ENCODE measurements at places on chromosomes 2 and 18. TPM values are rescaled to one million over a fixed set of nuclear protein-coding genes. Genes with fewer than 3 reads are reported as not detected.

MAP3K19 gene
- polyA plus RNA-seq = not detected

ABCB11 gene
- 0.03 TPM for polyA plus RNA-seq

GRCh38 chr2:150909613-150910012 is 352.1 kb downstream of the RBM43 start:
- no peak overlapping the region for H3K4me3 ChIP-seq
- no peak for DNase-seq
- H3K27me3 ChIP-seq = no peaks in the 10 kb centered on the region
- H3K4me1 ChIP-seq = peaks cover 8% of the 10 kb centered on the region

DNA sequence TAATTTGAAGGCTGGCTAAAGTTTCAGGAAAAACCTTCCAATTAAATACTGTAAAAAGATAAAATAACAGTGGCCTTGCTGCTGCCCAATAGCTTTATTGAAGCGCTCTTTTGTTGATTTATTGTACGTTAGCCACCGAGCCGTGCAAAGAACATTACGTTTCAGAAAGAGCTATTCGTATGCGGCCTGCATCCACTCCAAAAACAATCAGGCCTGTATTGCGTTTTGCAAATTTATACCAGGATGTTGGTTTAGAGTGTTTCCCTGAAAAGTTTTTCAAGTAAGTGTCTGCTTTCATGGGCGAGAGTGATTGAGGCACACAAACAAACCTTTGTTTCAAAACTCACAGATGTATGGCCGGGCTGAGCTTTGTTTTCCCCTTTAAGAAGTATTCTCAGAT is 257.2 kb upstream of the SALL3 start:
- no peaks in the 10 kb centered on the region for H3K27me3 ChIP-seq
- H3K36me3 ChIP-seq = no peaks in the 10 kb centered on the region
- H3K27ac ChIP-seq = no peak overlapping the region
- DNase-seq = no peak
- no peak overlapping the region for H3K4me3 ChIP-seq

DNA sequence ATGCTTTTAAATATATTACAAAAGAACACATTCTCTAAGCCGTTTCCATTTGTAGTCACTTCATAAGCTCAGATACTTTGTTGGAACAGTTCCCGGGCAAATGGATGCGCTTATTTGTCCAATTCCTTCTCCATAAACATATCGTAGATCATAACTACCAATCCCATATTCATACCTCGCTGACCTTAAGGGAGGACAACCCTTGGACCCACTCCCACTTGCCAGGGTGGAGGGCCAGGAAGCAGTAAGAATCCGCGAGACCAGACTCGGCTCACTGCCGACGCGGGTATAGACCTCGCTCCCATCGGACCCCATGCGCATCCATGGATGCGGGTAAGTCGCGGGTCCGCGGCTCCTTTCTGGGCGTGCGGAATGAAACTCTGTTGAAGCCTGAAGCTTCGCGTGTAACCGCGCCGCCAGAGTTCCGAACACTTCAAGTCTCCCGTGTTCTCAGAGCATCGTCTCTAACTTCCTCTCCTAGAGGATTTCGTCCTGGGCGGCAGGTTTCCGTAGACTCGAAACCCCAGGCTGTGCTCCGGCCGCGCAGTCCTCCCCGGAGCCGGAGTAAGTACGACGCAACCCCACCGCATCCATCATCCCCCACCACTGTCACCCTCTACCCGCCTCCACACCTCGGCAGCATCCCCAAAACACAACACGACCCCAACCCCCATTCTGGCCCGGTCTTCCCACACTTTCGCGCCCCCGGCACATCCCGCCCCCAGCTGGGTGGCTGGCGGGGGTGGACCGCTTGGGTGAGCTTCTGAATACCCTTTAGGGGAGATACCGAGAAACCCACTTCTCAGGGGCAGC is 1.1 kb downstream of the DSC3 start:
- H3K27me3 ChIP-seq = no peaks in the 10 kb centered on the region
- DNase-seq = no peak
- no peaks in the 10 kb centered on the region for H3K36me3 ChIP-seq
- peak overlapping the region; percentile 98 for H3K27ac ChIP-seq

DNA sequence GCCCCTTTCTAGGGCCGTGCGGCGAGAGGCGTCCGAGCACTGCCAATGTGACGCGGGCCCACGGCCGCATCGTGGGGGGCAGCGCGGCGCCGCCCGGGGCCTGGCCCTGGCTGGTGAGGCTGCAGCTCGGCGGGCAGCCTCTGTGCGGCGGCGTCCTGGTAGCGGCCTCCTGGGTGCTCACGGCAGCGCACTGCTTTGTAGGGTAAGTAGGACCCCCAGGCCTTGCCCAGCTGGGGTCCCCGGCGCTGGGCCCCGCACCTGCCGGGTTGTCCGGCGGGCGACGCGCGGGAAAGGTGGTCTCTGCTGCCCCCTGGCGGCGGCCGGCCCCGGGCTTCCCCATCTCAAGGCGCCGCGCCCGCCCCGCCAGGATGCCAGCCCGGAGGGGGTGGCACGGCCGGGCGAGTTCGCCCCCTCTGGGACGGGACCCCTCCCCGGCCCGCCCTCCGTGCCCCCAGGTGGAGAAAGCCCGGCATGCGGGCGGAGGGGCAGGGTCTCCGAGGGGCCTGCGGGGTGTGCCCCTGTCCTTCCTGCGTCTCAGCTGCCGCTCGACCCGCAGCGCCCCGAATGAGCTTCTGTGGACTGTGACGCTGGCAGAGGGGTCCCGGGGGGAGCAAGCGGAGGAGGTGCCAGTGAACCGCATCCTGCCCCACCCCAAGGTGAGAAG is 1.9 kb downstream of the PRSS56 start:
- H3K27ac ChIP-seq = no peak overlapping the region
- peaks cover 49% of the 10 kb centered on the region for H3K27me3 ChIP-seq
- H3K36me3 ChIP-seq = no peaks in the 10 kb centered on the region
- no peaks in the 10 kb centered on the region for H3K4me1 ChIP-seq
- H3K4me3 ChIP-seq = no peak overlapping the region

GRCh38 chr2:214578442-214578841 is 167.6 kb downstream of the VWC2L start:
- no peak for DNase-seq
- no peak overlapping the region for H3K27ac ChIP-seq
- peaks cover 4% of the 10 kb centered on the region for H3K4me1 ChIP-seq
- H3K36me3 ChIP-seq = no peaks in the 10 kb centered on the region
- H3K27me3 ChIP-seq = no peaks in the 10 kb centered on the region

- H3K27ac ChIP-seq = no peak overlapping the region
- no peaks in the 10 kb centered on the region for H3K27me3 ChIP-seq
Observed at GRCh38 chr2:31810200-31810917, 200.4 kb downstream of the MEMO1 start.

DNA sequence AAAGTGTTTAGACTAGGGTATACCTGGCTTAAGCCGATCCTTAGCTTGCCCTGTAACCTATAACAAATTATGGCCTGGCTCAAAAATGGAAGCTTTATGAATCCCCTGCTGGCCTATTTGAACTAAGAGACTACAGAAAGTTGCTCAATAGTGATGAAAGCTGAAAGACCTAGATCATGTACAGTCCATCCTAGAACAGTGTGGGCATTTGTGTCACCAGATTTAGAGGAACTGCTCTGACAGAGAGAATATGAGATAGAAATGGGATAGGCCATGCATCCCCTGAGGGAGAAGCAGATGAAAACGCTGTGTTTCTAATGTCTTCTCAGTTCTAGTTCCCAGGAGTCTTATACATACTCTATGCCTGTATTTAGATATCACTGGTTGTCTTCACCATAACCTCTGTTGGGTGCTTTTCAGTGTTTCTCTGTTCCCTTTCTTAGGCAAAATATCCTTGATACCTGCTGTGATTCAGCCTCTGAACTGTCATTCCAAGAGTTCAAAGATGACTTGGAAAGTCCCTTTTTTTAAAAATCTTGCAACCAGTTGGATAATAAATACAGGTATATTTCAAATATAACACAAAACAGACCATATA is 246.9 kb upstream of the SLC39A10 start:
- no peaks in the 10 kb centered on the region for H3K36me3 ChIP-seq
- no peaks in the 10 kb centered on the region for H3K4me1 ChIP-seq
- no peak overlapping the region for H3K27ac ChIP-seq
- DNase-seq = no peak
- no peaks in the 10 kb centered on the region for H3K27me3 ChIP-seq

DNA sequence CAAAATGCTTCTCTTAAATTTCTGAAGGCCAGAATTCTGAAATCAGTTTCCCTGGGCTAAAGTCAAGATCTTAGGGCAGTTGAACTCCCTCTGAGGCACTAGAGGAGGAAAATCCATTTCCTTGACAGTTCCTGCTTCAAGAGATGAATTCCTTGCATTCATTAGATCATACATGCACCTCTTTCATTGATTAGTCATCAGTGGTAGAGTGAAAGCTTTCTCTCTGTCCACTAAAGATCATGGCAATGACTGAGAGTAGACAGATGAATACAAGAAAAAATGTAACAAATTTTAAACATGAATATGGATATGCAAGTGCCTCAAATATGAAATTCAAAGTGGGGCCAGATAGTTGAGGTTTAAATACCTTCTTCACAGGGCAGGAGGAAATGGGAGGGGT is 693.4 kb upstream of the TMEFF2 start:
- no peaks in the 10 kb centered on the region for H3K4me1 ChIP-seq
- no peak overlapping the region for H3K27ac ChIP-seq
- no peaks in the 10 kb centered on the region for H3K36me3 ChIP-seq
- no peaks in the 10 kb centered on the region for H3K27me3 ChIP-seq
- no peak overlapping the region for H3K4me3 ChIP-seq

GRCh38 chr2:210901326-210901725 is 344.9 kb downstream of the CPS1 start:
- no peaks in the 10 kb centered on the region for H3K27me3 ChIP-seq
- H3K4me3 ChIP-seq = no peak overlapping the region

- no peaks in the 10 kb centered on the region for H3K27me3 ChIP-seq
- no peak overlapping the region for H3K4me3 ChIP-seq
- no peak overlapping the region for H3K27ac ChIP-seq
Observed at GRCh38 chr2:164816046-164816445, 25.6 kb downstream of the COBLL1 start.

DNA sequence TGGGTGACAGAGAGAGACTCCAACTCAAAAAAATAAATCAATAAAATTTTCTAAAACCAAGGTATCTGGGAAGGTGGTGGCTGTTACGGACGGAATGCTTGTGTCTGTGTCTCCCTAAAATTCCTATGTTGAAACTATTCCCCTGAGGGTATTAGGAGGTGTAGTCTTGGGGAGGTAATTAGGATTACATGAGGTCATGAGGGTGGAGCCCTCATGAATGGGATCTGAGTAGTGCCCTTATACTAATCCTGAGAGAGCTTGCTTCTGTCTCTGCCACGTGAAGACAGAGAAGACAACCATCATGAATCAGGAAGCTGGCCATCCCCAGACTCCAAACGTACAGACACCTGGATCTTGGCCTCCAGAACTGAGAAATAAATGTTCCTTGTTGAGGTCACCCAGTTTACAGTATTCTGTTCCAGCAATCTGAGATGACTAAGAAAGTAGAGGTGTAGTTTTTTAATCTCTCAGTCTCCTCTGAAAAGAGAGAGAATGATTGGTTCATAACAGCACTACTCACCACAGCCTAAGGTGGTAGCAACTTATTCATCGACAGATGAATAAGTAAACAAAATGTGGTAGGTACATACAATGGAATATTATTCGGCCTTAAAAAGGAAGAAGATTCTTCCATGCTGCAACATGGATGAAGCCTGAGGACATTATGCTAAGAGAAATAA is 38.4 kb downstream of the TGFBRAP1 start:
- peaks cover 4% of the 10 kb centered on the region for H3K36me3 ChIP-seq
- H3K4me3 ChIP-seq = no peak overlapping the region
- H3K27ac ChIP-seq = peak overlapping the region; percentile 68
- peaks cover 19% of the 10 kb centered on the region for H3K4me1 ChIP-seq
- H3K27me3 ChIP-seq = no peaks in the 10 kb centered on the region
- DNase-seq = peak; percentile 73

All from keratinocyte (primary cell).